Pancreas (tissue), 10 donors: ENCODE measurements at places on chromosomes 12 and 14. TPM values are rescaled to one million over a fixed set of nuclear protein-coding genes. Genes with fewer than 3 reads are reported as not detected.

- no peaks in the 10 kb centered on the region for H3K4me1 ChIP-seq
- no peaks in the 10 kb centered on the region for H3K27me3 ChIP-seq
- H3K4me3 ChIP-seq = no peak overlapping the region
- DNase-seq = no peak
- no peak overlapping the region for H3K27ac ChIP-seq
- H3K36me3 ChIP-seq = no peaks in the 10 kb centered on the region
Measured at GRCh38 chr14:71105177-71105576, 197.9 kb downstream of the PCNX1 start.

DNA sequence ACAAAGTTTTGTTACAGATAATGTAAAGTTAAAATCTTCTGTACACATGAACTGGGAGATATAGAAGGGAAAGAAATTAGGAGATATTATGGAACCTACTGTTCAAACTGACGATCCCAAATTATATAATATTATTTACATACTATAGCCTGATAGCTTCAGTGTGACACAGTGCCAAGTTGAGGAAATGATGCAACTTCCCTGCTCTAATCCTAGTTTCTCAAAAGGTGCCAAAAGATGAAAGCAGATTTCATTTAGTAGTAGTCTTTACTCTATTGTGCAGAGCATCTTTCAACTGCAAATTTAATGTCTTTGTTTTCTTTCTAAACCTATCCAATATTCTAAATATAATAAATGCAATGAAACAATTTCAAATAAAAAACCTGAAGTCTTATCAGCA lies 46.9 kb downstream of the COCH start:
- H3K27ac ChIP-seq = no peak overlapping the region
- H3K4me3 ChIP-seq = no peak overlapping the region
- no peaks in the 10 kb centered on the region for H3K27me3 ChIP-seq
- DNase-seq = no peak
- no peaks in the 10 kb centered on the region for H3K36me3 ChIP-seq
- H3K4me1 ChIP-seq = no peaks in the 10 kb centered on the region

- no peak overlapping the region for H3K4me3 ChIP-seq
- H3K4me1 ChIP-seq = no peaks in the 10 kb centered on the region
- no peaks in the 10 kb centered on the region for H3K36me3 ChIP-seq
- DNase-seq = no peak
Measured at GRCh38 chr12:22230280-22230794, 104.2 kb downstream of the ST8SIA1 start.

The CLEC1B gene
- not detected for total RNA-seq

DNA sequence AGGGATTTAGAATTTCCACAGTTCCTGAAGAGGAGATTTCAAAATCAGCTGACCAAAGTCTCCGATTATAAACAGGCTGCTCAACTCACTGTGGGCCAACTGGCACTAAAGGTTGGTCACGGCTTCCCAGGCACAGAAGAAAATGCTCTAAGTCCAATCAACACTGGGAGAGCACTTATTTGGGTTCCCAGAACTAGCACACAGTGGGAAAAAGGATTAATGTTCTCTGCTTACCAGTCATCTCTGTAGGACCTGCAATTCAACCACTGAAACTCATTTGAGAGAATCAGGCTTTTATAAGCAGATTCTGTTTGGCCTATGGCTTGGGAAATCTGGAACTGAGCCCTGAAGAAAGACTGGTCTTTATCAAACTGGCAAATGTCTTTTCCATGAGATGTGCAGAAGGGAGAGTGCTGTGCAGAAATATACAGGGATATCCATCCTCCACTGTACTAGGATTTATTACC lies 49.4 kb downstream of the ABCC9 start:
- no peaks in the 10 kb centered on the region for H3K36me3 ChIP-seq
- H3K27ac ChIP-seq = no peak overlapping the region
- H3K4me1 ChIP-seq = no peaks in the 10 kb centered on the region
- peak; percentile 15 for DNase-seq
- no peaks in the 10 kb centered on the region for H3K27me3 ChIP-seq

GRCh38 chr12:64760808-64761573 lies 1.8 kb upstream of the GNS start:
- H3K27ac ChIP-seq = no peak overlapping the region
- DNase-seq = no peak
- no peaks in the 10 kb centered on the region for H3K27me3 ChIP-seq
- no peaks in the 10 kb centered on the region for H3K36me3 ChIP-seq
- no peak overlapping the region for H3K4me3 ChIP-seq

DNA sequence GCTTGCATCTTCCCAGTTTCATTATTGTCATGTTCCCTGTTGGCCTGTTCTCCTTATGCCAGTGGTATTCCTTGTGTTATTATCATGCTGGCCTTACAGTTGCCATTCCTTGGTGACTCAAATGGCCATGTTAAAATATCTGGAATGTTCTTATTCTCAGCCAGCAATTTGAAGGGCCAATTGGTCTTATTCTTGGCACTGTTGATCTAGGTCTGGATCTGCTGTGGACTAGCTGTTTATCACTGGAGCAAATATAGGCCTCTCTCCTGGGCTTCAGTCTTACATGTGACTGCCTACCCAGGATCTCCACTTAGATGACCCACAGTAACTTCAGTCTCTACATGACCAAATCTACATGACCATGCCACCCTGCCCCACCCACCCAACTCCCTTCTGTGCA lies 5.4 kb downstream of the CIPC start:
- H3K4me3 ChIP-seq = no peak overlapping the region
- no peaks in the 10 kb centered on the region for H3K27me3 ChIP-seq
- no peak overlapping the region for H3K27ac ChIP-seq

The PSMC1 gene
- 37.1 TPM for total RNA-seq
